ENCODE measurements at places on chromosomes 2 and 18. TPM values are rescaled to one million over a fixed set of nuclear protein-coding genes. Genes with fewer than 3 reads are reported as not detected.

DNA sequence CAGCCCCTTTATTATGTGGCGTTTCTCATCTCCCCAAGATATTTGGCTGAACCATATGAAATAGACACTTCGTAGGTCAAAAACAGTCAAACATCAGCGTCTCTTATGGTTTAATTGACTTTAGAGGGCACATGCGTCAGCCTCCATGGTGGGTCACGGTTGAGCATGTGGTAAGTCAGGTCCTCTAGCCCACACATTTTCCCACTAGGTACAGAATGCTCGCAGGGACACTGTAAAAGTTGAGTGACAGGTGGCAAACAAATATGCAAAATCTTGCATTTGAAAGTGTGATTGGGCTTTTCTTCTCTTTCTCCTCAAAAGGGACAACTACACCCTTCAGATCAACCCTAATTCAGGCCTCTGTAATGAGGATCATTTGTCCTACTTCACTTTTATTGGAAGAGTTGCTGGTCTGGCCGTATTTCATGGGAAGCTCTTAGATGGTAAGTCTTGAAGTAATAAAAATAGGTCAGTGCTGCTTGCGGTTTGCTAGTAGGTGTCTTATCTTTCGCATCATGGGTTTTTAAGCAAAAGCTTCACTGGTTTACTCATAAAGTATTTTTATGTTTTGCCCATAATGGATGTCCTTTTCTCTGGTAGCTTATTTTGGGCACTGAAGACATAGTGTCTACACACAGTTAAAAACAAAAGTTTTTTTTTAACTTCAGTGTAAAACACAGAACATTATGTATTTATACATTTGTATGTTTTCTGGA is 261.3 kb downstream of the ALPK2 start:
- DNase-seq = no peak

GRCh38 chr2:11839916-11840315 is 93.5 kb downstream of the LPIN1 start:
- no peak for DNase-seq

Gene LYPD6B
- total RNA-seq = not detected

Gene PLGLB1
- 5.1 TPM for total RNA-seq
